ENCODE measurements at places on chromosomes 1 and 21. TPM values are rescaled to one million over a fixed set of nuclear protein-coding genes. Genes with fewer than 3 reads are reported as not detected.

Gene RGS13
- polyA plus RNA-seq: not detected

- DNase-seq: no peak
These were observed 23.0 kb downstream of the IRF2BP2 start for GRCh38 chr1:234586892-234587485.

- DNase-seq: no peak
These were observed 318.3 kb downstream of the MATN1 start for GRCh38 chr1:30405081-30405480.

GRCh38 chr1:227776331-227776771 is 39.1 kb upstream of the PRSS38 start:
- no peak for DNase-seq

- DNase-seq: no peak
These were observed 7.1 kb downstream of the CLIC6 start for GRCh38 chr21:34675871-34676270.

DNA sequence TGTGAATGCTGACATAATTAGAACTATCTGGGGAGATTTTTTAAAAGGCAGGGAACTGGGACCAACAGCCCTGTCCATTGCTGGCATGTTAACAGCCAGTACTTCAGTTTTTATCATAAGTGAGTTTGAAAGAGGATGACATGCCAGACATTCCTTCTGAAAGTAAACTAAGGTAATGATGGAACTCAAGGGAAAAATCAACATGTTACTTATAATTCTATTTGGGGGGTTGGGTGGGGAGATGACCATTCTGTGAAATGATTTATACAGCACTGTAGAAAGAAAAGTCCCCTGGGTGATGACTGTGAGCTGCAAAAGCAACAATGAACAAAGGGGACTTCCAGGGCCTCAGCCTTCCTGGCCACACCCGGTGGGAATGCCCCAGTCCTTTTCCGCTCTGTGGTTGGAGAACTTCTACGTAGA is 5.4 kb upstream of the LAMC2 start:
- DNase-seq: no peak

DNA sequence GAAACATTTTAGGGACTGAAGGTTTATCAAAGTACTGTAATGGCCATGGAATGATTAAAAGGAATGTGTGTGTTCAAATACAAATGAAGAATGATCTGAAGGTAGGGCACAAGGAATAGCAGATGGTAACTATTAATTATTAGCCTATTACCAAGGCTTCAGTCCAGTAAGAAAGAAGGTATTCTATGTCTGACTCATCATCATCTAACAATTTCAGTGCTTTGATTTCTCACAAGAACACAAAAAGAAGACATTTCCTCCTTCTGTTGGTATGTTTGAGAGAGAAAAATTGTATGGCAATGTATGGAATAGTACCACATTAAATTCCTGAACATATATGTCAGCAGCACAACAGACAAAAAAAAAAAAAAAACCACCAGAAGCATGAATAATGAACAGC is 57.5 kb downstream of the TYW3 start:
- DNase-seq: no peak

Gene OXCT2
- polyA plus RNA-seq: not detected

DNA sequence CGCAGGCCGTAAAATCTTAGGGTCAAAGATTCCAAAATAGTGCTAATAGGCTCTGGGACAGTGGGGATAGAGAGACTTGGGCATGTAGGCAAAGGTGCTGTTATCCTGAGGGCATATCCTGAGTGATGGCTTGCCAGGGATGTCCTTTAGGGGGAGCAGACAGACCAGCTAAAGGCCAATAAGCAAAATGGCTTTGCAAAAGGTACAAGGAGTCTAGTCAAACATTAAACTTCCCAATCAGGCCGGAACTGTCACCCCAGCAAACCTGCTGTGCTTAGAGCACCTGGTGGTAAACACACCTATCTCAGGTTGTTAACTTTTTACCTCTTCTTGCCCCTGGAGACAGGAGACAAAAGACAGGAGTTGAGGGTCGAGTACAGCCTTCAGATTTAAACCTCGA is 49.1 kb downstream of the TRABD2B start:
- no peak for DNase-seq

DNA sequence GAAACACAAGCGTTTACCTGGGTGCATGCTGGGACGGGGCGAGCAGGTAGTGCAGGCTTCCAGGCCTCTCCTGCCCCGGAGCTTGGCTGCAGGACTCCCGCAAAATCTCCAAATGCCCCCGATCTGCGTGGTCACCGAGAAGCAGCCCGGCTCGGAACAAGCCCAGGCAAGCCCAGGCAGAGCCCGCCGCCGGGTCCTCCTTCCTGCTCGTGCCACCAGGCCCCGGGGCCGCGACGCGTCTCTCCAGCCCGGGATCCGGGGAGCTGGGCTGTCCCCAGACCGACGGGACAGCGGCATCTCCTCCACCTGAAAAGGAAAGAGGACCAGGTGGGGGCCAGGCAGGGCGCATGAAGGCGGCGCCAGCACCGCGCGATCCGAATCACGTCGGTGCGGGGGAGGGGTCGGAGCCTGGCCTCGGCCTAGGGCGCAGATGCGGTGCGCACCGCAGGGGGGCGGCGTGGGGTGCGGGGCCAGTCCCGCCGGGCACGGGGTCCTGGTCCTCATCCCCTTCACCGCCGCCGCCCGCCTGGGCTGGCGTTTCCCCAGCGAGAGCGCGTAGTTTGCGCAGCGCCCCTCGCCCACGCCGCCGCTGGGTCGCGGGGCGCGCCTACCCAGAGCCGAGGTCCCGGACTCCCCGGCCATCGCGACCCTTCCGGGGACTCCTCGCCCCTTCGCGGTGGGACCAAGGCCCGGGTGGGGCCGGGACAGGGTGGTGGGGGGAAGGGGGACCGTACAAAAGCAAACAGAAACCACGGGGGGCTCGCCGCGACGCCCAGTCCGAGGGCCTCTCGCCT is 52.4 kb upstream of the H6PD start:
- DNase-seq: no peak
